ENCODE measurements at places on chromosomes 1 and 21.

DNA sequence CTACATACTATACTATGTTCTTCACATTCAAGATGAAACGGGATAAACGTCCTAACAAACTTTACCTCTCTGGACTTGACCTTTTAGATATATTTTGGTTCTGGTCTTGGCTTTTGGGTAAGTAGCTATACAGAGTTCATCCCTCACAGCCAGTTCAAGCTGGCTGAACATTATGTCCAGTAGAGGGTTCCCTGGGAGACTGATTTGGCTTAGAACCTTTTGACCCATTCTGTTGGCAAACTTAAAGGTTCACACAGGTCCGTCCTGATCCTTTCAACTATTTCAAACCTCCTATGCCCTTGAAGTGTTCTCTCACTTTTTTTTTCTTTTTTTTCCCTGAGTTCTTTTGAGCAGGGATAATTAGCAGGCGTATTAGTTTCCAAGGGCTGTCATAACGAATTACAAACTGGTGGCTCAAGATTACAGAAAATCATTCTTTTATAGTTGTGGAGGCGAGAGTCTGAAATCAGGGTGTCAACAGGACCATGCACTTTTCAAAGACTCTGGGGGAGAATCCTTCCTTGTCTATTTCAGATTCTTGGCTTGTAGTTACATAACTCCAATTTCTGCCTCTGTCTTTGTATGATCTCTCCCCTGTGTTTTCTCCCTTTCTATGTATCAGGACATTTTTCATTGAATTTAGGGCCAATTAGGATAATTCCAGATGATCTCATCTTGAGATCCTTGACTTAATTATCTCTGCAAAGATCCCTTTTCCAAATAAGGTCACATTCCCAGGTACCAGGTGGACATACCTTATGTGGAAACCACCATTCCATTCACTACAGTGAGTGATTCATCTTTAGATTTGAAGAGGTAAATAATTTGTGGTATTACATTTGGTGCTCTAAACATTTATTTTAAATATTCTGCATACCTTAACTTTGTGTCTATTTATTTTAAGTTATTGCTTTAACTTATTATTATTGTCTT lies 257.4 kb upstream of the USP25 start:
- no peak for DNase-seq

- DNase-seq, result no peak
These were observed 24.2 kb downstream of the PCAT6 start for GRCh38 chr1:202834771-202835547.

DNA sequence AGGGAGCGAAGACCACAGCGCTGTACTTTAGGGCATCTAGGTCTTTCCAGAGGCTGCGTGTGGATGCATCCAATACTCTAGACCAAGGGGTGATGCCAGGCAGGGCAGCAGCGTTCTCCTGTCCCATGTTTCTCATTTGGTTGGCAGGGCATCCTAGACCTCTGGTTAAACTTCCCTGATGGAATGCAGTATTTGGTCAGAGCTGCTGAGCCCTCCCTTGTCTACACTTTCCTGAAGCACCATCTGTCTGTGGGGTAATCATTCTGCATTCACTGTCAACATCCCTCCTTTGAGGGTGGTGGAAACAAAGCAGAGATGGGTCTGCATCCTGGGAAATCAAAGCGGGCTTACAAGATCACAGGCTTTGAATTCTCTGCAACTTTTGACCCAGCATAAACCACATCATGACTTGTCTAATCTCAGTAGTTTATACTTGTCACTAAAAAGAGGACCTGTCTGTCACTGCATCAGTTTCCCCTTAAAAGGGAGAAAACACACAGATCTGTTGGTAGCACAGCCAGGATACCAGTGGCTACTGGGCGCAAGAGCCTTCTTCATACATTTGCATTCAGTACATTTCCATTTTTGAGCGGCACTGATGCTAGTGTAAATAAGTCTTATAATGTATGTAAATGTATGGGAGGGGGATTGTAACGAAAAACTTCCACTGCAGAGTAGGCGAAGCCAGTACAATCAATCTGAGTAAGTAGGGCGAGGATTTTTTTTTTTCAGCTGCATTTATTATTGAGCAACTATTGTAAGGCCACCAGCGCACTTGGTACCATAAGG lies 106.3 kb downstream of the GALNT2 start:
- DNase-seq, result peak; percentile 38

- DNase-seq, result no peak
These were observed 59.5 kb downstream of the PTGS2 start for GRCh38 chr1:186620566-186621350.

- no peak for DNase-seq
These were observed 82.8 kb downstream of the UBIAD1 start for GRCh38 chr1:11355559-11356475.

- peak; percentile 92 for DNase-seq
These were observed 132.3 kb upstream of the WNT4 start for GRCh38 chr1:22275167-22275566.

DNA sequence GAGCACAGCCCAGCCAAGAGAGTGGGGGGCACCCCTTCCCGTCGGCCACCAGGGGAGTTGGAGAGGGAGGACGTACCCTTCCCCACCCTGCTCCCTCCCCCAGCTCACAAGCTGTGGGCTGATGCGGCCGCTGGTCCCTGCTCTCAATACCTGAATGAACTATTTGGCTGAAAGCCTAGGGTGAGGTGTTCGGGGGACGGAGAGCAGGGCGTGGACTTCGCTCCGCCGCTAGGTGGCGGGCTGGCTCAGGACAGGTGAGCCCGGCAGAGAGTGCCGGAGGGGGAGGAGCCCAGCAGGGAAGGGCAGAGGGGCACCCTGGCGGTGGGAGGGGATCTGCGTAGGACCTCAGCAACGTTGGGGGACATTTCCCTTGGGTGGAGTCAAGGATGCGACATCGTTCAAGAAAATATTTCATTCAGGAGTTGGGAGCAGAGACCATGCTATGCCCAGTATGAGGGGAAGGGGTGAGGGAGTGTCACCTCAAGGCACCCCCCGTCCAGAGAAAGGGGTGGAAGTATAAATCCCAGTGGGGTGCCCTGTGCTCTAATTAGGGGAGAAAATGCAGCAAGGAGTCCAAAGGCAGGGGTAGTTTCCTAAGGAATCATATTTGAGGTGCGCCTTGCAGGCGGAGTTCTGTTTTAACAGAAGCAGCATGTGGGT lies 12.0 kb upstream of the RHBG start:
- DNase-seq, result peak; percentile 92

GRCh38 chr1:214205053-214205452 lies 75.9 kb upstream of the SMYD2 start:
- no peak for DNase-seq

All from islet precursor cell (in vitro differentiated cells).